Spinal cord (tissue), 10 donors: ENCODE measurements at places on chromosomes 1 and 21.

DNA sequence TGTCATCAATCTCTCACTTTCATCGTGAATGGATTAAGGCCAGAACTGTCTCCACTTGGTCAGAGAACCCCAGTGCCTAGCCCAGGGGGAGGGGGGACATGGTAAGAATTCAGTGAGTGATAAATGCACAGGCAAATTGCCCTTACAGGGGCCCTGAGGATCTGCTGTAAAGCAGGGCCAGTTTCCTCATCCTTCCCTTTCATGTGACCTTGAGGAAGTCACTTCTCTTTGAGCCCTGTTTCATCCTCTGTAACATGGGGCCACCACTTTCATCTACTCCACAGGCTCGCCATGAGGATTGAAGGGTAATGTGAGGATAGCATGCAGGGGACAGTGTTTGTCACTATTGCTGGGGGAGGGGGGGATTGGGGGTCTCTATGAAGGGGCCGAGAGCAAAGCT lies 28.1 kb upstream of the C1QA start:
- DNase-seq, result no peak

DNA sequence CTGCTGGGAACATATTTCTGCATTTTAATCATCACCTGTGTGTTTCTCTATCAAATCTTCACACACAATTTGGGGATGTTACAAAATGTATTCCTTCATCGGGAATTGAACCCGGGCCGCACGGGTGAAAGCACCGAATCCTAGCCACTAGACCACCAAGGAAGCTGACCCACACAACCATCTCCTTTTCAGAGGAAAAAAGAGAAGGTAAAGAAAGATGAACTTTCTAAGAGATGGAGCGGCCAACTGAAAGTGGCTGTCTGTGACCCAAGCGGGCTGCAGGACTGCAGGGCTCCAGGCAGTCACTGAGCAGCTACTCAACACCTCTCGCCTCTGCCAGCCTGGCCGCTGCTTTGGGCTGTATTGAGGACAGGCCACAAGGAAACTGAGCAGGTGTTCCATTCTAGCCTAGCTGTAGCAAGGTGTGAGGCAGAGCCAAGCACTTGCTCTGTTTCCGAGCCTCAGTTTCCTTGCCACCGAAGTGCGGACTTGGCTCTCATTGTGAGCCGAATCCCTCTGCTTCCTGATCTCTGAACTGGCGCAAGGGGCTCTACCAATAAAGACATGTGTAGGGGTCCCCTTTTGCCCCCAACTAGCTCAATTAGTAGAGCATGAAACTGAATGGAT lies 156.9 kb upstream of the NBPF11 start:
- no peak for DNase-seq

GRCh38 chr1:174777262-174777661 lies 222.5 kb upstream of the CACYBP start:
- DNase-seq, result no peak

GRCh38 chr1:202547215-202547614 lies 163.0 kb downstream of the SYT2 start:
- no peak for DNase-seq

- DNase-seq, result no peak
These were observed 455.6 kb upstream of the ADGRL2 start for GRCh38 chr1:81345110-81345509.

GRCh38 chr1:93732514-93732913 lies 50.9 kb upstream of the BCAR3 start:
- no peak for DNase-seq

- no peak for DNase-seq
These were observed 34.1 kb upstream of the SCCPDH start for GRCh38 chr1:246690100-246690499.
